ENCODE measurements at places on chromosomes 6 and 20. TPM values are rescaled to one million over a fixed set of nuclear protein-coding genes. Genes with fewer than 3 reads are reported as not detected.

GRCh38 chr20:16027686-16028085 lies 545.6 kb downstream of the KIF16B start:
- no peak for DNase-seq

DNA sequence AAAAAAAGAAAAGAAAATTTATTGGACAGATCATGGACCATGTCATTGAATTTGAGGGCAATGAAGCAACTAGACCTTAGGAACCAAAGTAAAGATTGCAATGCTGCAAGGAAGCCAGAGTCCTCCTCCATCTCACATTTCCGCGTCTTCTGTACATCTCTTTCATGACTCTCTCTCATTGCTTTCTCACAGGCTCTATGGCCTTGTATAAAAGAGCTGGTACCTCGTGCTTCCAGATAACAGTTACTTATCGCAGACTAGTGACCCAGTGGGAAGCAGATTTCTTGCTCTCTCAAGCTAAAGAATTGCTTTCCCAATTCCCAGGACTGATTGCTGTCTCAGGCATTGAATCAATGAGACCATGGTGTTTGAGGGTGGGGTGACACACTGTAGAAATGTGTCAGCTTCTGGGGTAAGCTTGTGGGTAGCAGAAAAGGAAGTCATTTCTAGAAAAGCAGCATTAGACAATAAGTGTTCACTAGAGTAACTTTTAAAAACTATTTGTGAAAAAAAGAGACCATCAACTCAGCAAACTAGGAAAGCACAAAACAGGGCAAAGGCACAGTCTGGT lies 635.3 kb downstream of the UTRN start:
- no peak for DNase-seq

- DNase-seq = no peak
These were observed 127.6 kb downstream of the SYNDIG1 start for GRCh38 chr20:24597051-24597450.

C20orf144 gene
- 0.66 TPM for total RNA-seq

- DNase-seq = peak; percentile 55
These were observed 18.3 kb downstream of the NTSR1 start for GRCh38 chr20:62726716-62727583.

DNA sequence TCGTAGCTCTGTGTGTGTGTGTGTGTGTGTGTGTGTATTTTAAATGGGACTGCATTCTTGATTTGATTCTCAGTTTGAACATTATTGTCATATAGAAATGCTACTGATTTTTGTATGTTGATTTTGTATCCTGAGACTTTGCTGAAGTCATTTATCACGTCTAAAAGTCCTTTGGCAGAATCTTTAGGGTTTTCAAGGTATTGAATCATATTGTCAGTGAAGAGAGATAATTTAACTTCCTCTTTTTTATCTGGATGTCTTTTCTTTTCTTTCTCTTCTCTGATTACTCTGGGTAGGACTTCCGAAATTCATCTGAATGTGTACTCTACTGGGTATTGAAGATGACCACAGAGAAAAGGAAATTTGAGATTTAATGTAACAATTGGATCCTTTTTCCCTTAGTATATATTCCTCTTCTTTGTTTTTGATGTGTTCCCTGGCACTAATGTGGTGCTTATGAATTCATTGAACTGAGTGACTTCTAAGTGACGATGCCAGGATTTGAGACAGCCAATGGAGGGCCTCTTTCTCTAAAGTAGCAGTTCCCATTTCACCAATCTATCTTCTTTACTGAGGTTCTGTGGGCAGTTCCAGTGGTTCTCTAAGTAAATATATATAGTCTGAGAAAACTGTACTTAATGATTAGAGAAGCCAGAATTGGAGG lies 47.6 kb downstream of the TNFAIP3 start:
- DNase-seq = no peak

ADA gene
- 4.3 TPM for total RNA-seq

GRCh38 chr6:25835442-25836283 lies 3.8 kb upstream of the SLC17A1 start:
- DNase-seq = no peak

GRCh38 chr6:95819939-95820338 lies 195.8 kb upstream of the FUT9 start:
- DNase-seq = no peak

Measured in sigmoid colon (tissue), 7 donors.